ENCODE measurements at places on chromosomes 1 and 21. TPM values are rescaled to one million over a fixed set of nuclear protein-coding genes. Genes with fewer than 3 reads are reported as not detected.

GRCh38 chr1:181134543-181135436, 46.3 kb downstream of the IER5 start:
- DNase-seq, result no peak

GRCh38 chr1:58431901-58432620, 114.5 kb downstream of the OMA1 start:
- DNase-seq, result no peak

DNA sequence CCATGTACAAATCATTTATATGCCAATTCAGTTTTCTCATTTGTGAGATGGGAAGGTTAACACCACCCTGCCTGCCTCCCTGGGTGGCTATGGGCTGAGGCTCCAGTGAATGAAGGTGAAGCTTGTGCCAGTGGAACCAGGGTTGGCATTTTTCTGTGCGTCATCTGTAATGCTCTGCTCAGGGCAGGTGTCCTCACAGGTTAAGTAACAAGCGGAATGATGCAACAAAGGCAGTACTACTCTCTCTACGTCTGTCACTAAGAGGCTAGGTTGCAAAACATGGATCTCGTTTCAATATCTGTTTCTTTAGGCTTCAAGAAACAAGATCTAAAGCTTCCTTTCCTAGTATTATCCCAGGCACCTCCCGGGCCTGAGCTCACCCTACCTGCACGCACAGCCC, 67.0 kb upstream of the ZNF648 start:
- DNase-seq, result no peak

The NTRK1 gene
- 0.37 TPM for polyA plus RNA-seq

GRCh38 chr1:76759950-76760349, 107.3 kb upstream of the ST6GALNAC5 start:
- DNase-seq, result no peak

- DNase-seq, result no peak
Measured at GRCh38 chr1:168731244-168731953, 2.4 kb upstream of the DPT start.

DNA sequence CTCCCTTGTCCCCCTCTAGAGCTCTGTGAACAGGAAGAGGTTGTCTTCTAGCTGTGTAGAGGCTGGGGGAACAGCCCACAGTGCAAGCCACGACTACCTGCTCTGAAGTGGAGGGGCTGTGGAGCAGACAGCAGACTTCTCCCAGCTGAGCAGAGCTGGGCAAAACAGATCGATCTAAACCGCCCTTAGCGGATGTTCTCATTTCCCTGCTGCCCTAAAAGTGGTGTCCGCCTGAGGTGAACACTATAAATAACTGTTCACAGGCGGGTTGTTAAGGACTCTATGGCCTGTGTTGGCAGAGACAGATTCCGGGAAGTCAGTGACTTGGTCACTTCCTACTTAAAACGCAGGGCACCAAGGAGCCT, 203.2 kb downstream of the RHOU start:
- peak; percentile 31 for DNase-seq

The SMIM1 gene
- polyA plus RNA-seq, result 3.1 TPM

GRCh38 chr1:42831273-42831672, 14.1 kb upstream of the SVBP start:
- DNase-seq, result no peak

DNA sequence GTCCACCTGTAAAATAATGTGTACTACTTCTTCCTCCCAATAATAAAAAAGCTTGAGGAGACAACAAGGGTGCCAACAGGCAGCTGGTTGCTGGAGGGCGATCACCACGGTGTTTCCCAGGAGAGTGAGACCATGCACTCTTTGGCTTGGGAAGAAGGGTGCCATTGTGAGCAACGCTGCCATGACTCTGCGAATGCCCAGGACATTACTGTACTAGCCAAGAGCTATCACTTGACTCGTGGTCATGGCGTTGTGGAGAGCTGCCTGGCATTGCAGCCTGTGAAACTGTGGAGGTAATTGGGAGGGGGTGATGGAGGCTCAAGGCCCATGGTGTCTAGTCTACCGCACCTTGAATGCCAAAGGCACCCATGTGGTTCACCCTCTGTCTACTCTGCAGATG, 14.6 kb upstream of the PRMT2 start:
- no peak for DNase-seq

The IFI44L gene
- 1.0 TPM for polyA plus RNA-seq

- DNase-seq, result no peak
Measured at GRCh38 chr1:191634801-191635508, 523.3 kb upstream of the RGS18 start.

Measured in forelimb muscle (tissue), 1 donor.